Stimulated activated CD4-positive, alpha-beta T cell treated with anti-CD3 and anti-CD28 coated beads, Interleukin-2, amount 100 ng/mL, for 4 hours (primary cell): ENCODE measurements at places on chromosomes 2 and 18.

GRCh38 chr18:51082571-51083267 lies 52.7 kb downstream of the SMAD4 start:
- DNase-seq = no peak

DNA sequence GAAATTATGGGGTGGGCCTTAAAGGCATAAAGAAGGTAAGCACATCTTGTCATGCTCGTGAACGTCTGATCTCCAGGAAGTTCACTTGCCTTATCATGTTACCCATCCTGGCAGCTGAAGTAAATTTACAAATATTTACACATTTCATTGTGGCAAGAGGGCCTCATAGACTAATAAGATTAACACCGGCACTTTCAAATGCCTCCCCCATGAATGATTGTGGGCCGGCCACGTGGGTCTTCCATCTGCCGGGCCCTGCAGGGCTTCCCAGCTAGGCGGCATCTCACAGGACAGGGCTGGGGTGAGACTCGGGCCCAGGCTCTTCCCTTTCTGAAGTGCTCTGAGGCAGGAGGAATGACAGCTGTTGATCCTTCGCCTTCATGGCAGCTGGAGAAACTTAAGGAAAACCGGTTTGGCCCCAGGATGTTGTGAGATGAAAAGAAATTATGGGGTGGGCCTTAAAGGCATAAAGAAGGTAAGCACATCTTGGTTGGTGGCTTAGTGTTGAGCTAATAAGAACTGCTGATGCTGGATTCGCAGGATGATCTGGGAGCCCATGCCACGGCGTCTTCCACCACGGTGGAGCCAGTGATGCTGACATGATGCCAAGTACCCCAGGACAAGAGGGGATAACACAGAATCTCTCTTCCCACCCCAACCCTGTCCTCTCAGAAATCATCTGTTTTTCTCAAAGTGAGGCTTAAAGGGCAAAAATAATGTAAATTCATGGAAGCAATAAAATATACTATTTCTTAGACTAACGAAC lies 176.3 kb downstream of the SEPTIN10 start:
- no peak for DNase-seq

- no peak for DNase-seq
Measured at GRCh38 chr2:104786821-104787220, 67.1 kb upstream of the POU3F3 start.

DNA sequence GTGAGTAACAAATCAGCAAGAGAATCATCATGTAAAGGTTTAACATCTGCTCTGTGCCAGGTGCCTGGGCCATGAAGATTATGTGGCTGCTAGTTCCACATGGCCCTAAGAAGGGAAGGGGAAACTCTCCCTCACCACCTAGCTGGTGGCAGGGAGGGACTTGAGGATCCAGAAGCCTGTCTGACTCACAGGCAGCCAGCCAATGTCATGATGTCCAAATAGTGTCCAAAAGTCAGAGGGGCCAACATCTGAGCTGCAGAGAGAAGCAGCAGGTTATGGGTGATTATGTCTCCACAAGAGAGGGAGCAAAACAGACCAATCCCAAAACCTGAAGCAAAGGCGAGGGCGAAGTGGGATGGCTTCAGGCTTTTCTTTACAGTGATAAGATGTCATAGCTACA lies 61.9 kb upstream of the SPP2 start:
- DNase-seq = no peak

- no peak for DNase-seq
Measured at GRCh38 chr18:75544496-75544895, 117.0 kb upstream of the SMIM21 start.

- DNase-seq = no peak
Measured at GRCh38 chr2:170190172-170190571, 12.2 kb downstream of the MYO3B start.

DNA sequence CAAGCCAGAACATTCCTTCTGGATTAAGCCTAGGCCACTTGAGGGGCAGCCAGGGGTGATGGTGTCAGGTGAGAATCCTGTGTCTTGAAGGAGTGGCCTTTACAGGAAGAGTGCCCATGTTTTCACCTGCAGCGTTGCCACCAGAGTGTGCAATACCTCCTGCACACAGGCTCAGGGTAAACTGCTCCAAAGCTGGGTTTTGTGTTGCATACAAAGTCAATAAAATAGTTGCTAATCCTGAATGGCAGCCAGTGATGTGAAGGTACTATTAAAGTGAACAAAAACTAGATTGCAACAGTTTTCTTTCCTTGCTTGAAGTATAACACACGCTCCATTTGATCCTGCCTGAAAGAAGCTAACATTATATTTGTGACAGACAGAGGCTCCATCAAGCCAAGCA lies 64.4 kb upstream of the NRP2 start:
- DNase-seq = no peak

- DNase-seq = no peak
Measured at GRCh38 chr2:28419443-28420270, 27.0 kb downstream of the FOSL2 start.

- DNase-seq = no peak
Measured at GRCh38 chr2:107719836-107720235, 106.9 kb upstream of the RGPD4 start.

- DNase-seq = no peak
Measured at GRCh38 chr2:29420999-29421782, 306.0 kb downstream of the CLIP4 start.

- no peak for DNase-seq
Measured at GRCh38 chr18:72086421-72086820, 457.7 kb downstream of the CBLN2 start.
